ENCODE measurements at places on chromosomes 11 and 22. TPM values are rescaled to one million over a fixed set of nuclear protein-coding genes. Genes with fewer than 3 reads are reported as not detected.

The KCTD17 gene
- total RNA-seq = 25.9 TPM

The BAIAP2L2 gene
- total RNA-seq = 2.2 TPM

The SPDYC gene
- not detected for total RNA-seq

The GAL gene
- 1.1 TPM for total RNA-seq

The TNKS1BP1 gene
- total RNA-seq = 195 TPM

The RIC3 gene
- total RNA-seq = 3.6 TPM

The RGL4 gene
- not detected for total RNA-seq

The IGHMBP2 gene
- total RNA-seq = 8.2 TPM

The SCN2B gene
- total RNA-seq = 0.91 TPM

The STX5 gene
- total RNA-seq = 44.1 TPM

The NLRP10 gene
- 18.0 TPM for total RNA-seq

The MEI1 gene
- 0.33 TPM for total RNA-seq

The GRAP2 gene
- total RNA-seq = 0.33 TPM

The CCDC87 gene
- total RNA-seq = 0.83 TPM
